HCEC 1CT (cell line): ENCODE measurements at places on chromosomes 1 and 21.

GRCh38 chr21:42453224-42453985 lies 42.6 kb downstream of the RSPH1 start:
- no peak for DNase-seq

GRCh38 chr1:204921855-204922516 lies 51.3 kb downstream of the NFASC start:
- no peak for DNase-seq

- DNase-seq, result no peak
Measured at GRCh38 chr1:54861070-54861761, 25.8 kb downstream of the DHCR24 start.

- DNase-seq, result no peak
Measured at GRCh38 chr1:226652613-226653012, 86.5 kb downstream of the ITPKB start.

- DNase-seq, result no peak
Measured at GRCh38 chr1:185058876-185059275, 13.5 kb downstream of the RNF2 start.

DNA sequence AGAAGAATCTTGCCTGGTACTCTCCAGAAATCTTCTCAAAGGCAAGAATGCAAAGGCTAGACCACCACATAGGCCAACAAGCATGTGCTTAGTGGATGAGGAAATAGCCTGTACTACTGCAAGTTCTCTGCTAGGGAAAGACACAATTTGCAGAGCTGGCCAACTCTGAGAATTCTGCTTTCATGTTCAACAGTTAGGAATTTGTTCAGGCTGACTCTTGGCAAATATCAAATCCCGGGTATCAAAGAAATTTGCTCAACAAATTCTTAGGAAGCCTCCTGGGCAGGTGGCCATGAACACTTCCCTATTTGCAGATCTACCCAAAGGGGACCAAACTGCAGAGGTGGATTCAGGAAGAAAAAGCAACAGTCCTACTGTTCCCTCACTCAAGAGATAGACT lies 15.0 kb upstream of the H3-3A start:
- no peak for DNase-seq

DNA sequence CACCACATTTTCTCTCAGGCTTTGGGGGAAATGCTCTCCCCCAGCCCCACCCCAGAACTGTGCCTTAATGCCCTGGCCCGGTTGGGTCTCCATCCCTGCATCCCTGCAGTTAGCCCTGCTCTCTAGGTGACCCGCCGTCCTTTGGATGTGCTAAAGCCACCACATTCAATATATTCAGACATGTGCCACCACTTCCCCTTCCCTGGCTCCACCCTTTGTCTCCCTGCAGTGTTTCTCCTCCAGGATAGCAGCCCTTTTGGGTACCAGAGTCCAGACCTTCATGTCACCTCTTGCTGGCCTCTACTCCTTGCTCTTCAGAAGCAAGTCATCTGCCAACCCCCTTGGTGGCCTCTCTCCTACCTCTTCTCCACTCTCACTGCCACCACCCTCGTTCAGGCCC lies 41.8 kb downstream of the RUNX1 start:
- DNase-seq, result no peak

DNA sequence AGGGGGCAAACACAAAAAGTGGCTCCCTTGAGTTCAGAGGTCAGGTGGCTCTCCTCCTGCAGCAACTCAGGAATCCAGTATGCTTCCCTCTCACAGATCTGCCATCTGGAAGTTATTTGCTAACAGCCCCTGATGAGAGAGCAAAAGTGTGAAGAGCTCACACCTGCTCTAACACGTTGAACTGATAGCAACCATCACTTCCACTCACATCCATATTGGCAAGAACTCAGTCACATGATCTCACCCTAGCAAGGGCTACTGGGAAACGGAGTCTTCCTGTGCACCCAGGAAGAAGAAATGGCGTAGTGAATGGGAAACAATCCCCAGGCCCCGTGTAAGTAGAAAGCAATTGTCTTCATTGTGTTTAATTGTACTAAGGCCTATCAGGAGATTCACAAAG lies 20.7 kb upstream of the SLC45A1 start:
- DNase-seq, result no peak
